Activated naive CD4-positive, alpha-beta T cell treated with anti-CD3 and anti-CD28 coated beads, Interleukin-2, amount 10 ng/mL, durations not matched to agents 7 days and 5 days (primary cell): ENCODE measurements at places on chromosomes 2 and 18.
A peak's percentile ranks its signal among the peaks of the same experiment; 100 is the strongest.

GRCh38 chr2:31086590-31086989 is 51.6 kb downstream of the GALNT14 start:
- DNase-seq: no peak

DNA sequence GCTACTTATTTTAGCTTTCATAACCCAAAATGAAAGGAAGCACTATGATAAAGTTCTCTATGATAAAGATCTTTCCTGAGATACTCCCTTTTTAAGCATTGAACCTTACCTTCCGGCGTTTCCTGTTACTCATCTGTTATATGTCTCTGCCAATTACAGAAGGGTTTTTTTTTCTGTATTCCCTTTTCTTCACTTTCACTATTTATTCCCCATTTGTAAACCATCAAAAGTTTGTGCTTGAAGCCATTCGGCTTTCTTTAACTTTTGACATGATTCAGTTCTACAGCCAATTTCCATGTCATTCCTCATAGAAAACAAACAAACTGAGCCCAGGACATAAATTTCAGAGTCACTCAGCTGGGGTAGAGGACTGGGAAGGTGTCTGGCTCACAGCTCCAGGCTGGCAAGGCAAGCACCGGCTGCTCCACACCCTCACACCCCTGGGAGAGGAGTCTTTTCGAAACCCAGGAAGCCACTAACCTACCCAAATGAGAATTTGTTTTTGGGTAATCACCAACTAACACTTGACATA is 429.4 kb upstream of the TRIB2 start:
- no peak for DNase-seq

DNA sequence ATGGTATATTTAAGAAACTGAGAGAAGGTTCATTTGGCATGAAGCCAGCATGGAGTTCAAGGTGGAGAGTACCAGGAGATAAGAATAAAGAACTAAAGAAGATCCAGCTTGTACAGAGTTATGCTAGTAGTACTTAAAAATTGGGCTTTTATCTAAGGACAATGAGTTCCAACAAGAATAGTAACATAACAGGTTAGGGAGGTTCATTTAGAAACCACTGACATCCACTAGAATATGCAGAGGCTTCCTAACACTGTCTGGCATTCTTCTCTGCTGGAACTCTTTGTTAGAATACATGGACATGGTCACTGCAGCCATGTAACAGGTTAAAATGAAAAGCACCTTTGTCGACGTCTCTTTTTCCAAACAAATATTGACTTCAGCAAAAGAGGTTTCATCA is 42.6 kb upstream of the DSC1 start:
- no peak for DNase-seq

- no peak for DNase-seq
Observed at GRCh38 chr2:113818382-113818951, 62.0 kb upstream of the SLC35F5 start.

- no peak for DNase-seq
Observed at GRCh38 chr2:121804340-121804739, 48.9 kb downstream of the TSN start.

GRCh38 chr2:62662554-62662953 is 43.0 kb upstream of the EHBP1 start:
- no peak for DNase-seq

- no peak for DNase-seq
Observed at GRCh38 chr2:51304311-51304710, 272.4 kb upstream of the NRXN1 start.

DNA sequence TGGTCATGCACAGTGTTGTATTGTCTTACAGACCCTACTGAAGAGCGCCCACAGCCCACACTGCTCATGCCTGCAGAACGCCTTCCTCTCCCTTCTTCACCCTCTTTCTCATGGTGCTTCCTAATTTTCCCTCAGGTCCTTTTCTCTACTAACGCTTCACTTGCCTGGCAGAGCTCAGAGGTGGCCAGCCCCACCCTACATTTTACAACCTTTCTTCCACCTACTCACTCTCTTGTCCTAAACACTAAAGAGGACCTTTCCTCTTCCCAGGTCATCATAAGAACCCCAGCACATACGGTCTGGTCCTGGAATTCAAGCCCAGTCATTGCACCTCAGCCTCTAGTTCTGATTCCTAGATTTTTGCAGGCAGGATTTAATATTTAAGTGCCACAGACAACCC is 11.7 kb upstream of the LGALSL start:
- DNase-seq: no peak

DNA sequence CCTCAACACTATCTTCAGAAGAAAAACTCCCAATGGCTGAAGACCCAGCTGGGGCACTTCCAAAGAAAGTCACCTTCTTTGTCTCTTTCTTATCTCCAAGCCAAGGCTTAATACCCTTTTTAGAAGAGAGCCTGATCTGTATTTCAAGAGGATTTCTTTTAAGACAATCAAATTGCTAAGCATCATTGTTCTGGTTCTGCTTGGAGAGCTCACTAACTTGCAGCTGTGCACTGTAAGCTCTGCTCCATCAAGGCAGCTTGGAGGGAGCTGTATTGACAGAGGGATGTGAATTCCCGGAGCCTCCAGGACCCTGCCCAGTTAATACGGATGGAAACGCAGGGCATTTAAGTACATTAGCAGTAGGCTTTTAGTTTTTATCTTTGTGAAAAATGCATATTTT is 253.1 kb downstream of the TDRD15 start:
- DNase-seq: no peak

DNA sequence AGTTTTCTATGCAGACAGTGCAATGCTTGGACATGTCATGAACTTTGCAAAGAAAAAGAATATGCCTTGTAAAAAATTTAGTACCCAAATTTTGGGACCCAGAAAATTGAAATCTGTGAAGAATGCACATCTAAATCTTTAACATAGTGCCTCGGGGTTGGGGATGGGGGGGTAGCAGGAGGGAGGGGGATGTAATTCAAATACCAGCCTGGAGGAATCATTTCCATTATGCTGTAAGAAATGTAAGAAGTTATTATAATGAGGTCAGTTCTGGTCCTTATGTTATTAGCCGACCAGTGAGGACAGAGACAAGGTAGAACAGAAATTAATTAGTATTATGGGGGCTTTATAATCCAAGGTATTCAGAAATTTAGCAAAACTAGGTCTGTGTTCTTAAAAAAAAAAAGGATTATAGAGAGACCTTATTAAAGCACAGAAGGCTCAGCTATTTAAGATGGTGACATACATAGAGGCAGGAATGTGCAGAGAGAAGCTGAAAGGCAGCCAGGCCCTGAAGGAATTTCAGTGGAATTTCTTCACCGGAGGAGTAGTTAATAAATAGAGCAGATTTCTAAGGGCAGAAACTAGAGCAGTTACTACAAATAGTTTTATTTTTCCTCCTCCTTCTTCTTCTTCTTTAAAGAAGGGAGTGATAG is 89.0 kb upstream of the RBMS1 start:
- DNase-seq: no peak

- DNase-seq: no peak
Observed at GRCh38 chr18:21298351-21298750, 56.3 kb downstream of the GREB1L start.

GRCh38 chr18:29146068-29146467 is 969.1 kb upstream of the CDH2 start:
- DNase-seq: no peak

DNA sequence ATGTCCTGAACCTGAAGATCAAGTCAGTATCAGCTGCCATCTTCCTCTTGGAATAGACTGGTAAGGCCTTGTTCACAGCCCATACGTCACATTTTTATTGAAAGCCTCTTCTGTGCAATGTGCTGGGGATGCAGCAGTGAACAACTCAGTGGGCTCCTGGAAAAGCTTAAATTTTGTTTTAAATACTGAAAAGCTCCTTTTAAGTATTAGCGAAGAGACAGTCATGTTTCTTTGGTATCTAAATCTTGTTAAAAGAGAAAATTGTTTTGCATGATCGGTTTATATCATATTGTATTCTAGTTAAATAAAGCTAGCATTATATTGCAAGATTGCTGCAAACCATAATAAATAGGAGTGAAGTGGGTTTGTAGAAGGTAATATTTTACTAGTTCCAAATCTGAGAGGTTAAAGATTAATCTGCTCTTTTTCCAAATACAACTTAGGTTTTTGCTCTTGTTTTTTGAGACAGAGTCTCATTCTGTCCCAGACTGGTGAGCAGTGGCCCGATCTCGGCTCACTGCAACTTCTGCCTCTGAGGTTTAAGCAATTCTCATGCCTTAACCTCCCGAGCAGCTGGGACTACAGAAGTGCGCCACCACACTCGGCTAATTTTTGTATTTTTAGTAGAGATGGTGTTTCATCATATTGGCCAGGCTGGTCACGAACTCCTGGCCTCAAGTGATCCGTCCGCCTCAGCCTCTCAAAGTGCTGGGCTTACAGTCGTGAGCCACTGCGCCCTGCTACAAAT is 1.6 kb upstream of the RMDN2 start:
- no peak for DNase-seq

DNA sequence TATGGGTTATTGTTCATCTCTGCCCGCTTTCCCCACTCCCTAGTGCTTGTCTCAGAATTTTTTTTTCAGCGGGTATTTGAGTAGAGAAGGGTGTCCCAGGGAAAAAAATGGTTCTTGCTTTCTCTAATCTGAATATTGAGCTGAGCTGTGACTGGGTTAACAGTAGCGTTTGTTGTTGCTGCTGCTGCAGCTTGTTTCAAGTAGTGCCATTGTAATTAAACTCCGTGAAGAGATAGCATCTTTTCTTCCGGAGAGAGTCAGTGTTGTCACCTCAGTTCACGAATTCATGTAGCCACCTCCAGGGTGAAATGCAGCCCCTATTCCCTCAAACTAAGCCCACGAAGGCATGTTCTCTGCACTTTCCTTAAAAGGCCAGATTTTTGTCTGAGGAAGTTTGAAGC is 1.5 kb upstream of the AAK1 start:
- peak; percentile 52 for DNase-seq

GRCh38 chr2:37561615-37562569 is 109.5 kb downstream of the CDC42EP3 start:
- DNase-seq: peak; percentile 27

DNA sequence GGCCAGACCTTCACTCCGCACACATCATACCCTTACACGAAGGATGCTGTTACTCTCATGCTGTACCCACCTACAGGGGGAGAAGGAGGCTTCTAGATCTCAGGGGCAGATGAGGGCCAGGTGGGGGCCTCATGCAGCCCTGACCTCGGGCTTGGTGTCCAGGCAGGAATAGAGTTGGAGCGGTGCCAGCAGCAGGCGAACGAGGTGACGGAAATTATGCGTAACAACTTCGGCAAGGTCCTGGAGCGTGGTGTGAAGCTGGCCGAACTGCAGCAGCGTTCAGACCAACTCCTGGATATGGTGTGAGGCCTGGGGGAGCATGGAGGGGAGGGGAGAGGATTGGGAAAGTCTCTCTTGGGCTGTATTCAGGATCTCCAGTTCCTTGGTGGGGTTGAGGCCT is 4.0 kb upstream of the RNF181 start:
- DNase-seq: no peak

GRCh38 chr2:105301646-105302045 is 27.9 kb downstream of the TGFBRAP1 start:
- DNase-seq: peak; percentile 32
